Neural progenitor cell (in vitro differentiated cells): ENCODE measurements at places on chromosomes 11 and 22. TPM values are rescaled to one million over a fixed set of nuclear protein-coding genes. Genes with fewer than 3 reads are reported as not detected.

- no peak overlapping the region for H3K4me3 ChIP-seq
- peaks cover 15% of the 10 kb centered on the region for H3K4me1 ChIP-seq
- H3K27ac ChIP-seq = peak overlapping the region; percentile 14
- H3K36me3 ChIP-seq = no peaks in the 10 kb centered on the region
- DNase-seq = peak; percentile 16
Measured at GRCh38 chr11:126816645-126817044, 183.9 kb downstream of the KIRREL3 start.

DNA sequence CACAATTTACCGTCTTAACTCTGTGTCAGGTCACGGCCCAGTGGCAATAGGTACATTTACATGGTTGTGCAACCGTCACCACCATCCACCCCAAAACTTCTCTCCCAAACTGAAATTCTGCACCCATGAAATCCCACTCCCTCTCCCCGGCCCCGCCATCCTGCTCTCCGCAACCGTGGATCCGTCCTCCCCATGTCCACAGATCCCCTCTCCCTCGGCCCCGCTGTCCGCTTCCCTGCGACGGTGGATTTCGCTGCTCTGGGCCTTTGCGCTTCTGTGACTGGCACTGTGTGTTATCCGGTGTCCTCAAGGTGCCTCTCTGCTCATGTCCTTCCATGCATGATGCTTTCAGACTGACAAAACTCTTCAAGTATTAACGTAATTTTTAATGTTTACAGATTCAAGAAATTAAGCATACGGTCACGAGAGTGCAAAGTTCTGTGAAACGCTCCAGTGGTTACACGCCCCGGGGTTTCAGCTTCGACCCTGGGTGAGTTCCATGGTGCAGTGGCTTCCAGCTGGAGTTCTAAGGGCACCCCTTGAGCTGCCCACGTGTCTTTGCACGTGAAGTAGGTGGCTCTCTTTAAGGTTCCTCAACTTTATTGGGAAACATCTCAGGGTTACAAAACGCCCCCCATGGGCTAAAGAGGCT is 76.4 kb downstream of the KCNQ1 start:
- peak; percentile 1 for DNase-seq
- no peaks in the 10 kb centered on the region for H3K36me3 ChIP-seq
- no peak overlapping the region for H3K4me3 ChIP-seq
- H3K27ac ChIP-seq = no peak overlapping the region
- H3K4me1 ChIP-seq = no peaks in the 10 kb centered on the region

GRCh38 chr11:77699425-77699824 is 61.8 kb upstream of the CLNS1A start:
- peaks cover 22% of the 10 kb centered on the region for H3K36me3 ChIP-seq
- H3K4me3 ChIP-seq = no peak overlapping the region
- H3K27ac ChIP-seq = no peak overlapping the region
- no peaks in the 10 kb centered on the region for H3K27me3 ChIP-seq
- no peak for DNase-seq
- H3K4me1 ChIP-seq = no peaks in the 10 kb centered on the region

DNA sequence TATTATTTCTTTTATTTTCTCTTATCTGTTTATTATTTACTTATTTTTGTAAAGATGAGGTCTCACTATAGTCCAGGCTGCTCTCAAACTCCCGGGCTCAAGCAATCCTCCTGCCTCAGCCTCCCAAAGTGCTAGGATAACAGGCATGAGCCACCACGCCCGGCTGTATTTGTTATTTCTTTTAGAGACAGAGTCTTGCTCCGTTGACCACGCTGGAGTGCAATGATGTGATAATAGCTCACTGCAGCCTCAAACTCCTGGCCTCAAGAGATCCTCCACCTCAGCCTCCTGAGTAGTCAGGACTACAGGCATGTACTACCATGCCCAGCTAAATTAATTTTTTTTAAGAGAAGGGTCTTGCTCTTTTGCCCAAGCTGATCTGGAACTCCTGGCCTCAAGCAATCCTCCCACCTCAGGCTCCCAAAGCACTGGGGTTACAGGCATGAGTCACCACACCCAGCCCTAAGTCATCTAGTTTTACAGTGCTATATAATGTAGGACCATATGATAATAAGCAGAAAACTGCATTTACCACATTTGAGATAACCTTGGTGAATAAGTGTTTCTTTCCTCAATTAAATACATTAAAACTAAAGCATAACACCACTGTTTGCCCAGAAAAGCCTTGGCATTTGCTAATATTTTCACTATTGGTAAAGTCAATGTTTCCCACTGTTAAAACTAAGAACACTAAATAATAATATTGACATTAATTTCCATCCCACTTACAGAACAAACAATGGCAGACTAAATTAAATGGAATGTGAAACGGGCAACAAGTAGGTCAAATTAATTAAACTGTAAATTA is 127.5 kb downstream of the SIK3 start:
- H3K36me3 ChIP-seq = no peaks in the 10 kb centered on the region
- no peaks in the 10 kb centered on the region for H3K27me3 ChIP-seq
- no peak overlapping the region for H3K27ac ChIP-seq
- no peak for DNase-seq
- H3K4me3 ChIP-seq = no peak overlapping the region
- peaks cover 8% of the 10 kb centered on the region for H3K4me1 ChIP-seq

- no peaks in the 10 kb centered on the region for H3K27me3 ChIP-seq
- H3K4me3 ChIP-seq = no peak overlapping the region
- H3K36me3 ChIP-seq = no peaks in the 10 kb centered on the region
- H3K4me1 ChIP-seq = peaks cover 5% of the 10 kb centered on the region
- peak; percentile 7 for DNase-seq
Measured at GRCh38 chr11:85918910-85919794, 64.0 kb downstream of the CCDC83 start.

DNA sequence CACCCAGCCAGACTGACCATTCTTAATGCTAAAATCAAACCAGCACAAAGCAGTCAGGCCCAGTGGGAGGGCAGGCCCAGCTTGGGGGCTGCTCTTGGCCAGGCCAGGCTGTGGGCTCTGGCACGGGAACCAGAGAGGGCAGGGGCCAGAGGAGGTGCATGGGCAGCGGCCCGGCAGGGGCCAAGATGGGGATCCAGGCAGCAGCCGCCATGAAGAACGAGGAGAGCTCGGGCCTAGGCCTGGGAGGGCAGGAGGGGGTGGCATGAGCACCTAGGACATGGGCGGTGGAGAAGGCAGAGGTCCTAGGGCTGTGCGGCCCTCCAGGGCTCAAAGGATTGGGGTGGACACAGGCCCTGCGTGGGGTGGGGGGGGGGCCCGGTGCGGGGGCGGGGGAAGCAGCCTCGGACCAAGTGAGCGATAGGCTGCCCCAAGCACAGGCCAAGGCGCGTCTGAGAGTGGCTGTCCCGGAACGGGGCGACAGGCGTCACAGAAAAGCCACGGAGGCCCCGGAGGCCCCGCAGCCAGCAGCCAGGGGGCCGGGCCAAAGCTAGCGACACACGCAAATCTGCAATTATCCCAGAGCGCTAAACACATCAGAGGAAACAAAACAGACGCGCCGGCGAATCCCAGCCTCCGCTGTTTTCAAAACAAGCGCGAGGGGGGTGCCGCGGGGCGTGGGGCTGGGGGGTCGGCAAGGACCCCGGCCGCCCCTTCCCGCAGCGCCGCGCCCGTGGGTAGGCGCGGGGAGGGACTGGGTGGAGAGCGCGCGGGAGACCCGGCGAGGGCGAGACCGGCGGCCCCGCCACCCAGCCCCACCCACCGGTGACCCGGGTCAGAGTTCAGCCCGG is 8.3 kb downstream of the PLXNB2 start:
- H3K4me1 ChIP-seq = peaks cover 28% of the 10 kb centered on the region
- no peaks in the 10 kb centered on the region for H3K36me3 ChIP-seq
- no peak overlapping the region for H3K27ac ChIP-seq

Gene POLA2
- 33.3 and 47.7 TPM in 2 replicates for total RNA-seq

DNA sequence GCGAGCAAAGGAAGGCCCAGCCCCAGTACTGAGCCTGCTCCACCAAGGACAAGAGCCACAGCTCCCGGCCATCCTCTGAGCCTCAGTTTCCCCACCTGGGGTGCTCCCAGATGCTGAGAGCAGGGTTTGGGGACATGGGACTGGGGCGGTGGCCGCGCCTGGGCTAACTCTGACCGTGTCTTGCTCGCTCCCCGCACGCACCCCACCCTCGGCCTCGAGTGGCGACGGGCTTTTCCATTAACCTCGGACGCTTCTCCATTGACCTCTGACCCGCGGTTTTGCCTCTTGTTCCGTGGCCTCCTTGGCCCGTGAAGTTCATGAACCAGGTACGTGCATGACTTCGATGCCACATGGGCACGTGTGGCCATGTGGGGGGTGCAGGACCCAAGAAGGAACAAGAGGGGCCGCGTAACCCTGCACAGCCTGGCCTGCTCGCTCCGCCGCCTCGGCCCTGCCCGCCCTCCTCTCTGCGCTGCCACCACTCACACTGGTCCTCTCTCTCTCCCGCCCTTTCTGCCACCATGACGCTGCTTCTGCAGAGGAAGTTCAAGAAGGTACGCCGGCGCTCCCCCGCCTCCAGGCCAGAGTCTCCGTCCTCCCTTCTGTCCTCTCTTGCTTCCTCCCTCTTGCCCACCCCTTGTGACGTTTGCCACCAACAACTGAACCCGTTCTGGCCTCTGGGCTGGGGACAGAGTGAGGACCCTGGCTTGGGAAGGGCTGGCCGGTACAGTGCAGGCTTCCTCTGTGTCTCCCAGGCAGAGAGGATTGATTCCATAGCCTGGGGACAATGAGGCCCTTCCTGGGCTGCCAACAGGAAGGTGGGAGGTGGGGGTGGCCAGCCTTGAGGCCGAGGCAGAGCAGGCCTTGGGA is 6.9 kb downstream of the TNNT3 start:
- H3K27me3 ChIP-seq = no peaks in the 10 kb centered on the region
- no peaks in the 10 kb centered on the region for H3K36me3 ChIP-seq
- H3K4me3 ChIP-seq = no peak overlapping the region
- H3K27ac ChIP-seq = no peak overlapping the region

DNA sequence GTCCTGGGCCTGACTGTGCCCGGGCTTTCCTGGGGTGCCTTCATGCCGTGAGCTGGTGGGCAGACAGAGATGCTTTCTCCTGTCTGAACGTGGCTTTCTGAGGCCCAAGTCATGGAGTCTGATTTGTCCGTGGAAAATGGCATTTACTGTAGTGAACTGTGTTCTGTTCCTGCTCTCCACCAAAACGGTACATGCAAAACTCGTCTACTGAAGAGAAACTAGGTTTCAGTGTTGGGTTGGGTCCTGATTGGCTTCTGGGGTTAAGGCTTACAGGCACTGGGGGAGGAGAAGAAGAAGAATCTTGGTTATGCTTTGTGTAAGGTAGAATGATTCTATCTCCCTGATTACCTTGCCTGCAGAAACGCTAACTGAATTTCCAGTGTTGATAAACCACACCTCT is 541.7 kb downstream of the NTM start:
- H3K4me1 ChIP-seq = peaks cover 21% of the 10 kb centered on the region
- H3K27ac ChIP-seq = no peak overlapping the region
- H3K4me3 ChIP-seq = peak overlapping the region; percentile 67
- peaks cover 12% of the 10 kb centered on the region for H3K27me3 ChIP-seq
- no peak for DNase-seq

Gene ACRV1
- 0.47 and 0.56 TPM in 2 replicates for total RNA-seq

- no peaks in the 10 kb centered on the region for H3K27me3 ChIP-seq
- H3K4me3 ChIP-seq = no peak overlapping the region
- H3K36me3 ChIP-seq = no peaks in the 10 kb centered on the region
- H3K4me1 ChIP-seq = no peaks in the 10 kb centered on the region
Measured at GRCh38 chr11:91664521-91664920, 560.1 kb upstream of the FAT3 start.

- no peak for DNase-seq
- H3K27ac ChIP-seq = no peak overlapping the region
- no peaks in the 10 kb centered on the region for H3K36me3 ChIP-seq
- no peak overlapping the region for H3K4me3 ChIP-seq
Measured at GRCh38 chr11:10719616-10720015, 26.1 kb upstream of the IRAG1 start.
